ENCODE measurements at places on chromosomes 4 and X.
A peak's percentile ranks its signal among the peaks of the same experiment; 100 is the strongest.

DNA sequence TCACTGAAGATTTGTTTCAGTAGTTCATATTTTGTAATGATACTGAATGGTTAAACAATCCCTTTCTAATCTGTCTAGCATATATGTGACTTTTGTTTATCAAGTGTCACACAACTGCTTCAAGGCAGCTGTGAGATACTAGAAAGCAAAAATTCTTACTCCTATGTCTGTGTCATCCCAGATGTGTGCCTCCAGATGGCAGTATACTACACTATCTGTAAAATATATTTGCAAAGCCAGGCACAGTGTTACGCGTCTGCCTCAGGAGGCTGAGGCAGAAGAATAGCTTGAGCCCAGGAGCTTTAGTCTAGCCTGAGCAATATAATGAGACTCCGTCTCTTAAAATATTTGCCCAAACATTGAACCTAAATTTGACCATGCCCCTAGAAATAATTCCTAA lies 4.0 kb downstream of the NUDT10 start:
- DNase-seq: peak; percentile 1

DNA sequence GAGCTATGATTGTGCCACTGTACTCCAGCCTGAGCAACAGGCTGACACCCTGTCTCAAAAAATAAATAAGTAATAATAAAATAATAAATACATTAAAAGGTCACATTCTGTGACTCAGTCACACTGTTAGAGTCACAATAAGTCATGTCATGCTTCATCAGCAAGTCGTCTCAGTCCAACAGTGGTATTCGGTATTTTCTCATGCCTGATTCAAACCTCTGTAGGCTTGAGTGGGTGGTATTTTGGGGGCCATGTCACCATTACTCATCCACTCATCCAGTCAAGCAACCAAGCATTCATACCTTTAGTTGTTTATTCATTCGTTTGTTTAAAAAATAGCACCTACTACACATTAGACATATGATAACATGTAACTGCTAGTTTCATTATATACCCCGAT lies 46.9 kb downstream of the SUPT20HL2 start:
- DNase-seq: no peak

- DNase-seq: no peak
Measured at GRCh38 chrX:132169554-132169953, 41.7 kb upstream of the FRMD7 start.

GRCh38 chr4:168028568-168028967 lies 63.8 kb upstream of the ANXA10 start:
- peak; percentile 52 for DNase-seq

GRCh38 chr4:33060674-33061542 lies 2340.7 kb downstream of the PCDH7 start:
- peak; percentile 55 for DNase-seq

DNA sequence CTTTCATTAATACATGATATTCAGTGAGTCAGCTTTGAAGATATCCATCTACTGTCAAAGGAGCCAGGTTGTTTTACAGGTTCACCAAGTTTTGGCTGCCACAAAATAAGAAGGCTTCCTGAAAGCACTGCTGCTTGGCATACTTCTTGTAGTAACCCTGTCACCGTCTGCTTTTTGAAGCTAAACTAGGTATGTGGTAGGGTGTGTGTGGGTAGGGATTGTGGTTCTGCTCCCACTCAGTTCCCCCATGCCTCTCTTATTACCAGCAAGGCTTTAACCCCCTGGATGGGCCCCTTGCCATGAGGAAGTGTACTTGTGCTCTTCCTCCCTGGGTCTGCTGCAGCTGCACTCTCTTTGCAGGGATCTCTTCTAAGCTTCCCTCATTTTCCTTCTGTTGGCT lies 191.2 kb downstream of the BANK1 start:
- no peak for DNase-seq

- no peak for DNase-seq
Measured at GRCh38 chr4:141416677-141417363, 196.1 kb downstream of the ZNF330 start.
